ENCODE measurements at places on chromosomes 16 and 17.

- no peak for DNase-seq
Observed at GRCh38 chr17:43789482-43789881, 9.2 kb downstream of the CFAP97D1 start.

GRCh38 chr16:79982361-79982760, 381.8 kb upstream of the MAF start:
- no peak for DNase-seq

DNA sequence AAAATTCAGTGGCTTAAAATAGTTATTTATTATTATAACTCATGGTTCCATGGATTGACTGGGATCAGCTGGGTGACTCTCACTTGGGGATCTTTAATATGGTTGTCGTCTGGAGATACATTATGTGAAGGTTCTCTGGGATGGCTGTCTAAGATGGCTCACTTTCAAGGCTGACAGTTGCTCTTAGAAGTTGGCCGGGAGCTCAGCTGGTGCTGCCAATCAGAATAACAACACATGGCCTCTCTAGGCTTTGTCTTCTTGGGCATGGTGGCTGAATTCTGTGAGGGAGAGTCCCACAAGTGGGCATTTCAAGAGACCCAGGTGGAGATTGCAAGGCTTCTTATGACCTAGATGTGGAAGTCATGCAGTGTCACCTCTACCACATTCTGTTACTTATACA, 269.7 kb downstream of the CA10 start:
- DNase-seq = no peak

DNA sequence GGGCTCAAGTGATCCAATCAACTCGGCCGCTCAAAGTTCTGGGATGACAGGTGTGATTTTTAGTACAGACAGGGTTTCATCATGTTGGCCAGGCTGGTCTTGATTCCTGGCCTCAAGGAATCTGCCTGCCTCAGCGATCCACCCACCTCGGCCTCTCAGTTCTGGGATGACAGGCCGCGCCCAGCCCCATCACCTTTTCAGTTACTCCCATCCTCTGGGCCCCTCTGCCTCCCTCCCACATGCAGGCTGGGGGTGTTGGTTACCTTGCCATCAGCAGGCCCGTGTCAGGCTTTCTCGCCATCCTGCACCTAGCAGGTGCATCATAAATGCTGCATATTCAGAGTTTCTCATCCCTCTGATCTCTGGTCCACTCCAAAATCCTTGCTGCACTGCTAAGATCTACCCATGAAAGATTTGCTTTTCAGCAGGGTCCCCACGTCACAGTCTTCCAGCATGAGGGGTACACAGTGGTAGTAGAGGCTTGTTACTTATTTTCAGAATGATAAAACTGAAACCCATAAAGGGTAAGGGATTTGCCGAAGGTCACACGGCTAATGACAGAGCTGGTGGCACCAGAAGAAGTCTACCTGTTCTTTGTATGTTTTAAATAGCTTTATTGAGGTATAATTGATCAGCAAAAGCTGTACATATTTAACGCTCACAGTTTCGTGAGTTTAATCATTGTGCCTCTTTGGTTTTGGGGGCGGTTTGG, 16.6 kb downstream of the PMM2 start:
- no peak for DNase-seq

DNA sequence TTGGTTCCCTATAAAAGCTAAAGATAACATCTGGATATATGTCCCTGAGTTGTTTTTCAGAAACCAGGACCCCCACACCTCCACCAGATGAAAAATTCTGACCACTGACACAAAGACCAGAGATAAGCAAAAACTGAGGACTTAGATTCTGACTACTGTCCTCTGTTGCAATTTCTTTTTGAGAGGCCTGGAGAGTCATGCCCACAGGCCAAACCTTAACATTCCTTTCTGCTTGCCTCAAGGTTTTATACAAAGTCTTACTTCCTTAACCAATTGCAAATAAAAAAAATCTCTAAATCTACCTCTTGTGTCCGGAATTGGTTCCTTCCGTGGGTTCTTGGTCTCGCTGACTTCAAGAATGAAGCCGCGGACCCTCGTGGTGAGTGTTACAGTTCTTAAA, 228.5 kb downstream of the ABCC12 start:
- DNase-seq = no peak

GRCh38 chr17:17353625-17354484, 50.7 kb downstream of the NT5M start:
- no peak for DNase-seq

- DNase-seq = peak; percentile 45
Observed at GRCh38 chr17:75876938-75877751, 1.2 kb downstream of the TRIM47 start.

- no peak for DNase-seq
Observed at GRCh38 chr17:17264430-17264829, 16.6 kb downstream of the COPS3 start.

GRCh38 chr17:28968231-28968913, 17.1 kb upstream of the PHF12 start:
- no peak for DNase-seq

GRCh38 chr16:75392906-75393305, 40.4 kb downstream of the CFDP1 start:
- DNase-seq = no peak

DNA sequence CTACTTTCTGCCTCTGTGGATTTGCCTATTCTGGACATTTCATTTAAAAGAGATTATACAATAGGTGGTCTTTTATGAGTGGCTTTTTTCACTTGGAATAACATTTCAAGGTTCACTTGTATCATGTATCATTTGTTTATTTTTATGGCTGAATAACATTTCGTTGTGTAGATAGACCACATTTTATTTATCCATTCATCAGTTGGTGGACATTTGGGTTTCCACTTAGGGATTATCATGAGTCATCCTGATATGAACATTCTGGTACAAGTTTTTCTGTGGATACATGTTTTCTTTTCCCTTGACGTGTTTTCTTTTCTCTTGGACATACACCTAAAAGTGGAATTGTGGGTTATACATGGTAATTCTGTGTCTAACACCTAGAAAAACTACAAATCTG, 25.3 kb downstream of the PRSS54 start:
- no peak for DNase-seq

DNA sequence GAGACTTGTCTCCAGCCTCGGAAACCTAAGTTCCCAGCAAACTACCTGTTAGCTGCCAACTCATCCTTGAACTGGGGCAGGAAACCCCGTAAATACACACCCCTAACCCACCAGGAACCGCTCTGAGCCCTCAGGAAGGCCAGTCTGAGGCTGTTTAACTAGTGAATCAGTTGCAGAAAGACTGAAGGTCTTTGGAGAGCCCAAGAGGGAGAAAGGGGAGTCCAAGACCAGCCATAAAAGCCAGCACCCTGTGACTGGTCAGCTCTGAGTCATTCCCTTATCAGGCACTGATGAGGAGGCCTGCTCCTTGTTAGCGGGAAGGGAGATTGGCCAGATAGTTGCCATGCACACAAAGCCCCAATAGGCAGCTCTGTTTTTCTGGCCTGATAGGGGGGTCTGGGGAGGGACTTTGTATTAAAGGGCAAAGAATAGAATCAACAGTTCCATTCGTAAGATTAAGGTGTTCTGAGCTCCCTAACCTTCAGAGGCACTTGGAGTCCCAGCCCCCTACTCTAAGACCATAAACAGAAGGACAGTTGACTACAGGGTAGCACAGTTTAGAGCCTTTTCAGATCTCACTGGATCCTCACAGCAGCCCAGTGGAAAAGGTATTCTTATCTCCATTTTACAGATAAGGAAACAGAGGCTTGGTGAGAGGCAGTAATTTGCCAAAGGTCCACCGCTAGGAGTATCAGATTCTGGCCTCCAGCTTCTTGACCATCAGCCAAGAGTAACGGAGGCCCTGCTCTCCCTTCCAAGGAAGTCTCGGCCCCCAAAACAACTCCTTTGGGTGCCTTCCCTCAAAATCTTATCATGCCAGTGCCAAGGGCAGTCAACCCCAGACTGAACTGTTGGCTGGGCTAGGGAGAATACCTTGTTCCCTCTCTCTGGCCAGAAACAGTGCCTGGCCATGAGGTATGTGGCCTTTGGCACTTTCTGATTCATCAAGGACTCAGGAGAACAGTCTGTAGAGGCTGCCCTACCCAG, 2.2 kb upstream of the KRT19 start:
- DNase-seq = no peak

- DNase-seq = peak; percentile 24
Observed at GRCh38 chr17:7238420-7239090, 702 bp downstream of the PHF23 start.

- DNase-seq = no peak
Observed at GRCh38 chr17:41439375-41439774, 1.4 kb downstream of the KRT38 start.

DNA sequence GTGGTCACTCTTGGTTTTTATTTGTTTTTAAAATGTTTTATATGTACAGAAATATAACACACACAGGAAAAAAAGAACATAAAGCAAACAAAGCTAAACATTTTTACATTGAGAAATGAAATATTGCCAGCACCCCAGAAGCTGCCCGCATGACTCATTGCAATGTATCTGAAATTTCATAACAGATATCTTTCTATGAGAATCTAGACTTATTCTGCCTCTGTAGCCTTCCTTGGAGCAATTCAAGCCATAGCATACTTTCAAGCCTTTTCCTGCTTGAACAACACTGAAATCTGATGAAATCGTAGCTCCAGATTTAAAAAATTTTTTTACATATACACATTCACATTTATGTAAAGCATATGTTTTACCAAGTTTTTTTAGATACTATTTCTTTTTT, 86.9 kb downstream of the RBBP6 start:
- DNase-seq = no peak
